ENCODE measurements at places on chromosomes 16 and 17.

DNA sequence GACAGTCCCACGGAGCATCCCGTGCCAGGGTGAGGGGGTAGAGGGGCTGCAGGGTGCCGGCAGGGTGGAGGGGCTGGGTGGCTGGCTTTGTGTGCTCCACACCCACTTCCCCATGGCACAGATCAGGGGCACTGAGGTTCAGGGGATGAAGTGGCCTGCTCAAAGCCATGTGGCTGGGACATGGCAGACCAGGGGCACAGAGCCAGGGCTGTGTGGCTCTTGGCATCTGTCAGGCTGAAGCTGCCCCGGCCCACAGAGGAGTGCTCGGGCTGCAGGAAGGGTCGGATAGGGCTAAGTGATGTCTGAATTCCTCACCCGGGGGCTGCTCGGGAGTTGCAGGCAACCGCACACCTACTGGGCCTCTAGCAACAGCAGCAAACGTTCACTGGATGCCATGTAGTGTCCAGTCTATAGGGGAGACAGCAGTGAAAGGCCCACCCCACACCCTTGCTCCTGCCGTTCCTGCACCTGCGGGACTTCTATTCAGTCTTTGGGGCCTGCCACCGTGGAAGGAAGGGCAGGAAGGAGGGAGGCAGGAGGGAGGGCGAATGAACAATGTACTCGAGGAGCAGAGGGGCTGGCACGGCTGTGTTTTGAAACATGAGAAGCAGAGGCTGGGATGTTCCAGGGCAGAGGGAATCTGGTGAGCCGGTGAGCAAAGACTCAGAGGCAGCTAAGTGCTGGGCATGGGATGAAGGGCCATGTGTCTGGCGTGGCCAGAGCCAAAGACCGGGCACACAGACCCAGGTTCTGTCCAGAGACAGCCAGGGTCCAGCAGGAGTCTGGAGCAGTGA lies 15.1 kb downstream of the SLC5A10 start:
- DNase-seq: no peak

GRCh38 chr17:56978441-56979090 lies 635 bp downstream of the SCPEP1 start:
- no peak for DNase-seq

DNA sequence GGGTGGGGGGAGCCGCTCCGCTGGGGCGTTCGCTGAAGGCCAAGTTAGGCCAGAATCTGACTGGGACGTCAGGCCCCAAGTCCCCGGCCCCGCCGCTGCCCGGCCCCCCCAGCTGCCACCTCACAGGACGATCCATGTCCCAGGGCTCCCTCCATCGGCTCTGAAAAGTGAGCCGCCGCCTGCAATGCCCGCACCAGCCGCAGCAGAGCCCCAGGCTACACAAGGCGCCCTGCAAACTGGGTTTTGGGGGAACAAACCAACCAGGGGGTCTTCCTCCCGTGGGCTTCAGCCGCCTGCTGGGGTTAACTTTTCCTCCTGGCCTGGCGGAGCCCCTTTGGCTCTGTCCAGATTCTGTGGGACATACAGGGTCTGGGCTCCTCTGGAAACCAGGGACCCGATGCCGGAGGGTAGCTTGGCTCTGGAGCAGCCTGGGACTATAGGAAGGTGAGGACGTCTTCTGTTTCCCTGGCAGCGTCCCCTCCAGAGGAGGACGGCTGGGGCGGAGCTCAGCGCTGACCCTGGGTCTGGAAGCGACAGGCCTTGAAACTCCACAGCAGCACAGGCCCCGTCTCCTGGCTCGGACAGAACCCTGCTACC lies 835 bp downstream of the NME4 start:
- DNase-seq: peak; percentile 50

DNA sequence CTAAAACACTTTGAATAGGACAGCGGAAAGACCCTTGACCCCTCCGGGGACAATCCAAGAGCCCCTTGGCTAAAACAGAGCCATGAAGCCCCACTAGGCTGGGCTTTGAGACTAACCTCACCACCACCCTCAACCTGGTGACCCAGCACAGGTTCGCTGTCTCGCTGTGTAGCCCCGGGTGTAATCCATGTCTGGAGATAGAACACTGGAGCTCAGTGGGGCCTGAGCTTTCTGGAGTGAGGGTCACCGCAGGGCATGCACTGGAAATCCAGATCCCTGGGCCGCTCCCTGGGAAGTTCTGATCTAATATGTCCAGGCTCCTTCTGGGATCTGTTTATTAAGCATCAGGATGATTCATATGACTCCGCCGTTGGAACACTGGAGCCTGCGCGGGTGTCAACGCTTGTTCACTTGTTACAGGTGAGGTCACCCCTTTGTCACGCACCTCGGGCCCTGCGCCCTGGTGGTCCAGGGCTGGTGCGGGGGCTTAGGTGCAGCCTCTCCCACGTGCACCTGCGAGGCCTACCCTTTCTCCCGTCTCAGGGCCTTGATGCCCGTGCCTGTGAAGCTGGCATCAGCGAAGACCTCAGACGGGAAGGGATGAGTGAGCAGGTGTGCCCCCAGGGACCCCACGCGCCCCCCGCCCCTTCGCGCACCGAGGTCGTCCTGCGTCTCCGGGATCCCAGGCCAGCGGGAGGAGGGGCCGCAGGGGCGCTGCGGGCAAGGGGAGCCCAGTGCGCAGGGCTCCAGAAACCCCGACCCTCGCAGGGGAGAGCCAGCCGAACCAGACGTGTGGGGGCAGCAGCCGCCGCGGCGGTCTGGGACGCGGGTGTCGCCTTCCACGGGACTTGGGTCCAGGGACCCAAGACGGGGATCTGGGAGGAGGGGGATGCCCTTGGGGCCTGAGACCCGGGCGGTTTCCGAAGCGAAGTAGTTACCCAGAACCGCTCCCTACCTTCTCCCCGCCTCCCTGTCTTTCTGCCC lies 224.1 kb upstream of the FOXF1 start:
- DNase-seq: no peak

DNA sequence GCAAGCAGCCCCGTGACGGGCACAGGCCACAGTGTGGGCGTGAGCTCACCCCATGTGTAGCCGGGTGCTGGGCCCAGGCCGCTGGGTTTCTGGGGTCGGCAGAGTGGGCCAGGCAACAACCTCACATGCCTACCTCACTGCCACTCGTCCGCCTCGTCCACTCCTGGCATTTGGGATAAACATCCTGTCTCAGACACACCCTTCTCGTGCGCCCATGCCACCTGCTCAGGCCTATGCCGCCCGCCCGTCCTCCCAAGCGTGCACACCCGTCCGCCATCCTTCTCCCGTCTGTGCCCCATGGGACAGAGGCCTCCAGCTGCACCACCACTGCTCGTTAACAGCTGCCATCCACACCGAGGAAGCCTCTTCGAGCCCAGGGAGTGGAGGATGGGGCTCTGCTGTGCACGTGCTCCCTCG lies 64.3 kb downstream of the KLHDC4 start:
- no peak for DNase-seq

- peak; percentile 67 for DNase-seq
Observed at GRCh38 chr17:732902-733720, 715 bp downstream of the TLCD3A start.

- no peak for DNase-seq
Observed at GRCh38 chr16:72974142-72974769, 73.7 kb downstream of the ZFHX3 start.

DNA sequence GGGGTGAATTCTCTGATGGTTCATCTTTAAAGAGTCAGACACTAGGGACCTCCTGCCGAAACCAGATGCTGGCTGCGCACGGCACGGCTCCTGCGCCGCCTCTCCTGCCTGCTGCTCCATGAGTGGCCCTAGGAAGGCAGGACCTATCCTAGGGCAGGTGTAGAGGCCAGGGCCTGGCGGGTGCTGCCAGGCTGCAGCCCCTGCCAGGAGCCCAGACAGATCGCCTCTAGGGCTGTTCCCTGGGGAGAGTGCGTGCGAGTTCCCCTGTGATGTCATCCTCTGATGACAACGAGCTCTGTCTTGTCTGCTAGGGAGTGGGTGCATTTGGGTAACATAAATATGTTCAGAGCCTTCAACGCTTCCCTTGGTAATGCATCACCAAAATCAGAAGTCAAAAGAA lies 23.9 kb downstream of the SLC38A10 start:
- no peak for DNase-seq

GRCh38 chr17:50614471-50615051 lies 20.1 kb upstream of the ABCC3 start:
- DNase-seq: no peak

GRCh38 chr17:66762276-66762675 lies 72.6 kb upstream of the CACNG5 start:
- no peak for DNase-seq
